ENCODE measurements at places on chromosomes 2 and 18. TPM values are rescaled to one million over a fixed set of nuclear protein-coding genes. Genes with fewer than 3 reads are reported as not detected.

GRCh38 chr2:46923041-46923528 is 7.5 kb upstream of the MCFD2 start:
- no peaks in the 10 kb centered on the region for H3K4me1 ChIP-seq
- H3K4me3 ChIP-seq = no peak overlapping the region
- H3K27ac ChIP-seq = no peak overlapping the region
- H3K27me3 ChIP-seq = no peaks in the 10 kb centered on the region
- no peak for DNase-seq

Gene MARCO
- 6.4 TPM for polyA plus RNA-seq

Gene ALKAL2
- 57.6 TPM for polyA plus RNA-seq

Gene CNTNAP5
- not detected for polyA plus RNA-seq

DNA sequence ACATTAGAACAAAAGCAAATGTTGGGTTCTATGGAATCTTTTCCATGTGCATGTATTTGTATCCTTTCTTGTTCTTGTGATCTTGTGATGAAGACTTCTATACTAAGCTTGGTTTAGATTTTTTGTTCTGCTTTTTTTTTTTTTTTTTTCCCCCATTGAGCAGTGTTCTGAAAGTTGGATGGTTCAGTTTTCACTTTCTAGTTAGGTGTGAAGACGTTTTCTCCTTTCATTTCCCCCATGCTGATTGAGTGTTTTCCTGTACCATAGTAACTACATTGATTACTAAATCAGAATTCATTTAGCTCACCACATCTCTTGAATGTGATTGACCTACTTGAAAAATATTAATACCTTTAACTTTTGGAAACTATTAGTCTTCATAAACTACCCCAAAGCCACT is 34.1 kb downstream of the NOP58 start:
- no peak overlapping the region for H3K4me3 ChIP-seq
- H3K4me1 ChIP-seq = no peaks in the 10 kb centered on the region
- no peaks in the 10 kb centered on the region for H3K36me3 ChIP-seq
- H3K27ac ChIP-seq = no peak overlapping the region
- DNase-seq = no peak
- H3K27me3 ChIP-seq = no peaks in the 10 kb centered on the region

- DNase-seq = no peak
- no peaks in the 10 kb centered on the region for H3K27me3 ChIP-seq
- H3K36me3 ChIP-seq = no peaks in the 10 kb centered on the region
- no peak overlapping the region for H3K27ac ChIP-seq
- H3K4me1 ChIP-seq = no peaks in the 10 kb centered on the region
These were observed 135.5 kb upstream of the ZSWIM2 start for GRCh38 chr2:186984481-186984880.

DNA sequence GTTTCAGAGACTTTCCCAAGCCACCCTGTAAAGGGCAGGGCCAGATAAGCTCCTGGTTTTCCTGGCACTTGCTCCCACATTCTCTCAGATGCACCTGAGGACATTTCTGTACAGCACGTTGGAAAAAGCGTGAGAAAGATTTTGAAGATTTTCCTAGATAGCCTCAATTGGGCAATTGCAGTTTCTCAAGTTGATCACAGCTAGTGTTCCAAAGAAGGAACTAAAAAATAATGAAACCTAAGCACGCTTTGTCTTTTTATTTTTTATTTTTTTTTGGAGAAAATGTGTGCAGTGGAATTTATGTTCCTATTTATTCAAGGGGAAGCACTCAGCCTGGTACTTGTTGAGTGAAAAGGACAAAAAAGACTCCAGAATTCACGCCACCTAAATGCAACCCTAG is 429.1 kb downstream of the RNF144A start:
- no peaks in the 10 kb centered on the region for H3K36me3 ChIP-seq
- no peaks in the 10 kb centered on the region for H3K27me3 ChIP-seq
- no peak overlapping the region for H3K4me3 ChIP-seq
- no peaks in the 10 kb centered on the region for H3K4me1 ChIP-seq

GRCh38 chr2:215487002-215487372 is 51.1 kb upstream of the FN1 start:
- H3K4me1 ChIP-seq = no peaks in the 10 kb centered on the region
- H3K27me3 ChIP-seq = no peaks in the 10 kb centered on the region
- no peaks in the 10 kb centered on the region for H3K36me3 ChIP-seq
- H3K27ac ChIP-seq = no peak overlapping the region
- DNase-seq = no peak
- H3K4me3 ChIP-seq = no peak overlapping the region

DNA sequence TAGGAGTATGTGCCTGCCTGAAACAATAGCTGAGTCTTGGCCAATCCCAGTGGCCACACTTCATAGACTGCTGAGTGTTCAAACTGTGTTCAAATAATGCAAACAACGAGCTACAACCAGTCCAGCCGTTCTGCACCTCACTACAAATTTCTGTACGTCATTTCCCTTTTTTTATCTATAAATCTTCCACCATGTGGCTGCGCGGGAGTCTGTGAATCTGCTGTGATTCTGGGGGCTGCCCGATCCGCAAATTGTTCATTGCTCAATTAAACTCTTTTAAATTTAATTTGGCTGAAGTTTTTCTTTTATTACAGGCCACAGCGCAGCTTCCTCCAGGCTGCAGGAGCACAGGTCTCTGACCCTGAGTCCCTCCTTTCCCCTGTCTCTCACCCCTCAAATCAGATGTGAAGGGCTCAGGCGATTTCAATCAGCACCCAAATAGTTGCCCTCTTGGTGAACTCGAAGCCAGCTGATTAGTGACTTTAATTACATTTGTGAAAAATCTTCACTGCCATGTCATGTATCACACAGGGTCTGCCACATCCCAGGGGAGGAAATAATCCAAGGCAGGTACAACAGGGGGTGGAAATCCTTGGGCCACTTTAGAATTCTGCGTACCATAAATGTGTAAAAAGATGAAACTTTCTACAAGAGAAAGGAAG is 145.6 kb downstream of the NDUFA10 start:
- H3K36me3 ChIP-seq = no peaks in the 10 kb centered on the region
- H3K27me3 ChIP-seq = no peaks in the 10 kb centered on the region

Gene VWC2L
- not detected for polyA plus RNA-seq
